RPMI8226 (cell line): ENCODE measurements at places on chromosomes 5 and 9.

- no peak for DNase-seq
Observed at GRCh38 chr5:58403822-58404433, 56.0 kb downstream of the PLK2 start.

DNA sequence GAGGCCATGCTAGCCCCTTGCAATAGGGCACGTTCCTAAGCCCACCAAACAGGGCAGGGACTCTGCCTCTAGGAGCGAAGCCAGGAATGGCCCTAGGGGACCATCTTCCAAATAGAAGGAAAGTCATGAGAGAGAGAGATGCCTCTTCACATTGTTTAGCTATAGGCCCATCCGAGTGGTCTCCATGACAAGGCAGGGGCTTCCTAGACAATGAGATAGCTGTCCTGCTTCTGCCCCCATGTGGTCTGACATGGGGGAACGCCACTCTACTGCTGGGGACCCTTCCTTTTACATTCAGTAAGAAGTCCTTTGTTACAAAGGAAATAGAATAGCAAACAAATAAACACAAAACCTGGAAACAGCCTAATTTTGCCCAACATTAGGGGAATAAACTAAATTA lies 17.9 kb upstream of the KIF4B start:
- DNase-seq = no peak

DNA sequence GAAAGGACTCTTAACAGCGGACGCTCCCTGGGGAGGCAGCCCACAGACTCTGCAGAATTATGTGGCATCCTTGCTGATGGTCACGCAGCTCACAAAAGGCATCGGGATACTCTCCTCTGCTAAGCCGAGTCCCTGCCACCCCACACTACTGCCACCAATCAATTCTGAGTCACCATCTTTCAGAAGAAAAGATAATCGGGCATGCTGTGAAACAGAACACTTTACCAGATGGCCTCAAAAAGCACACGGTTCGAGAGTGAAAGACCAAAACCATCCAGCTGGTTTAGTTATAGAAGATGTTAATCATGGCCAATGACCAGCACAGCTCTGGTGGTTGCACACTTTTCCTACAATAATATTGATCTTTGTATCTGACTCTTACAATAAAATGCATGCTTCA lies 136.3 kb downstream of the MYO10 start:
- DNase-seq = no peak

GRCh38 chr5:75286211-75286773 lies 49.6 kb upstream of the ANKRD31 start:
- no peak for DNase-seq

GRCh38 chr9:859251-859650 lies 17.8 kb downstream of the DMRT1 start:
- no peak for DNase-seq

DNA sequence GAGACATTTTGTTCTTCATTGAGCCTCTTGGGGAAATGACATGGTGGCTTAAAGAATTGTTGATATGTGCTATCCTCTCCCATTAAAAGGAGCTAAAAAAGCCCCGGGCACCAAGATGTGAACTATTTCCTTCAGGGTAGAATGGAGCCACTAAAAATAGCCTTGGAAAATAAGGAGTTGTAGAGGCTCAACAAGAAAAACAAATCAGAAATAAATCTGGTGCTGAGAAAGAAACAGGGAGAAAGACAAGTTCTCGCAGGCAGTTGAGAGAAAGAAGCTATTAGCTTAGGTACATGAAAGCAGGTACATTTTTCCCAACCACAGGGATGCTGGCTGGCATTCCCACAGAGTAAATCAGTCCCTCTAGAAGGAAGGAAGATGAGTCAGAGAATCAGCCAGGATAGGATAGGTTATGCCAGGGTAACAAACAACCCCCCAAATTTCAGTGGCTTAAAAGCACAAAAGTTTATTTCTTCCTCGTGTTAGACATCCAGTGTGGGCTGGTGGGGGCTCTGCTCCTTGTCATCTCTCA lies 134.6 kb upstream of the ADRA1B start:
- DNase-seq = no peak

GRCh38 chr5:86124333-86124732 lies 493.4 kb upstream of the COX7C start:
- DNase-seq = no peak

DNA sequence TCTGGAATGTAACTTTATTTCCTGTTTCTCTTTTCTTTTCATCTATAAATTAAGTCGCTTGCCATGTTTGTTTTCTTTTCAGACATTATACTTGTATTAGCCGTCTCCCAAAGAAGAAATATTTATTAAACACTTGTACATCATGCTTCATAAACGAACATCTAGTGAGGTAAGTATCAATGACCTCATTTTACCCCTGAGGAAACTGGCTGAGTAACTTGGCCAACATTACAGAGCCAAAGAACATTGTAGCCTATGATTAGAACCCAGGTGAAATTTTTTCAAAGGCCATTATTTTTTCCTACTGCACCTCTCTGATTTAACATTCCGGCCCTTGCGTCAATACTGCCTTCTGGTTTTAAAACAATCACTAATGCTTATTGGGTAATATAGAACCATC lies 4.2 kb downstream of the FREM1 start:
- no peak for DNase-seq

GRCh38 chr5:58940446-58940845 lies 357.6 kb downstream of the RAB3C start:
- DNase-seq = no peak

DNA sequence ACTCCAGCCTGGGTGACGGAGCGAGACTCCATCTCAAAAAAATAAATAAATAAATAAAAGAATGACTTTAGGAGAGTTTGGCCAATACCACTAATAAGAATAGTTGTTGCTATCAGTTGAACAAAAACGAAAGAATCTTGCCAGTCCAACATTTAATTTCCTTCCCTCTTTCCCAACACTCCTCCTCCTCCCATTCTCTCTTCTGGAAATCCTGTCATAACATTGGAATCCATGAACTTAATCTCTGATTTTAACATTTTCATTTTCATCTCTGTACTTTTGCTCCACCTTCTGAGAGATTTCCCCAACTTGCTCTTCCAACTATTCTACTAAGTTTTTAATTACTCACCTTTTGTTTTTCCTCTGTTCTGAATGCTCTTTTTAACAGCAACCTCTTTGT lies 42.8 kb upstream of the CDK20 start:
- DNase-seq = no peak

GRCh38 chr9:32867026-32867425 lies 83.7 kb downstream of the TMEM215 start:
- DNase-seq = no peak

DNA sequence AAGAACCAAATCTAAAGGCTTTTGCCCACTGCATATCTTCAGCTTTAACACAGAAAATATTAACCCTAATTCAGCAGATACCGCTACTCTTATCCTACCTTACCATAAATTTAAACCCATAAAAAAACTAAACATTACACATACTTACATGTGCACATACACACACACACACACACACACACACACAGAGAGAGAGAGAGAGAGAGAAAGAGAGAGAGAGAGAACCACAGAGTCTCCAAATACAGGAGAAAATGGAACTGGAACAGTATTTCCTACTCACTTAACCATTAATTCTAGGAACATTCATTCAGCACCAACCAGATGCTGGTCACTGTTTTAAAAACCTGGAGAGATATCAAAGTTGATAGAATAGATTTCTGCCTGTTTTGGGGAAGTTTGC lies 53.7 kb downstream of the EFNA5 start:
- no peak for DNase-seq

GRCh38 chr9:117365438-117365837 lies 49.4 kb downstream of the ASTN2 start:
- no peak for DNase-seq

GRCh38 chr5:107476783-107477182 lies 194.0 kb downstream of the EFNA5 start:
- DNase-seq = peak; percentile 41

DNA sequence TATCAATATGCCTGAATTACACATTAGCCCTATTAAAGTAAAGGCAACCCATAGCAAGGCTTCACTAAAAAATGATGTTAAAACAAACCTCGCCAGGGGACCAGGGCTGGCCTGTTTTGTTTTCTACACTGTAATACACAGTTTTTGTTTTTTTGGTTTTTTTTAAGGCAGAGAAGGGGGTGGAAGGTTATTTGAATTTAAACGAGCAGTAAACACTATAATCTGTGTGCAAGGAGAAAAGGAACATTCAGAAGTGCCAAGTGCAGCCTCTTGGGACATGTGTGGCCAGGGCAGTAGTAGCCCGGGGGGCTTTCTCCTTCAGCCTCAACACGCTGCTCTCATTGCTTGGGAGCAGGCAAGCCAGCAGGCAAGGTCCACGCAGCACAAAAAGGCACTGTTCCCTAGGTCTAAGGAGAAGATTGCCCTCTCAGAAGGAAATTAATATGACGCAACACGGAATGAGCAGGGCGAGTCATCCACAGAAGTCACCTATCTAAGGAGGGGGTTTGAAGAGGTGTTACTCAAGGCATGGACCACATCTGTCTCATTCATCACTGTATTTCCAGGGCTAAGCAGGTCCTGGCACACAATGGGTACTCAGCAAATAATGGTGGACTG lies 16.2 kb downstream of the SIL1 start:
- DNase-seq = no peak

DNA sequence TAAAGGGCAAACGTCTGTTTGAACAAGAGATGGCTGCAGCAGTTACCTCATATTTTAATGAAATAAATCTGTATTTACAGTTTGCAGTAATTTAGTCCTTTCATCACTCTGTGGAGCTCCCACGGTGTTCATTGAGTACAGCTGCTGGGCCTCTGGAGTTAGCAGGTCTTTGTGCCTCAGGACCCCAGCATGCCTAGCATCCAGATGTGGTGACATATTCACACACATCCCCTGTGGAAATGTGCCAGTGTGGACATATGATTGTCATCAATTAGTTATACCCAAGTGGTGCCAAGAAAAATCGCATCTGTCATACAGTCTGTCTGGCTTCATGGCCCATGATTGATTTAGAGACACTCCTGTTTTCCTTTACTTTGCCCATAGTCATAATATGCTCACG lies 77.3 kb downstream of the NNT start:
- no peak for DNase-seq

DNA sequence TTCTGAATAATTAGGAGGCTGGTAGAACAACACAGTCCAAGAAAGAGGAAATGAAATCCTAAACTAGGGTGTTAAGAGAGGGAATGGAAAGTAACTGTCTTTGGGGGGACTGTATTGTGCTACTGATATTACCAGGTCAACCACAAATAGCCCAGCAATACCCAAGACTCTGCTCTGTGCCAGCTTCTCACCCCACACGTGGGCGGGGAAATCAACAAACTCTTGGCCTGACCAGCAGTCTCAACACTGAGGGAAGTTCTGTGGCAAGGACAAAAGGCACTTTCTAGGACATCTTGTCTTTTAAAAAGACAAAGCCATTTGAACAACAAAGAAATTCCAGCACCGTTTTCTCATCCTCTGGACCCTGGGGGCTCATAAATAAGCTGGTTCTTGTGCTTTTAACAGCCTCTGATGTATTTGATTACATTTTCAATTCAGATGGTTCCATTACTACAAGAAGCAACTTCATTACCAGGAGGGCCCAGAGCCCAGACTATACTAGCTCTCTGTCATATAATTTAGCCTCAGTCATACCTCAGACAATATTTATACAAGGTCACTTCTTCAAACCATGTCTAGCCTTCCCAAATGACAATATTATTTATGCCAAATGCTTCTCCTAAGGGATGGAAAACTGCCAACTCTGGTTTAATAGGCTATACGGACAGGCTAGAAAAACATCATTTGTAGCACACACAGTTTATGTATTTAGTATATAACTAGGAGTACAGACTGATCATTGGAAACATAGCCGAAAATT lies 297.8 kb downstream of the CWC27 start:
- no peak for DNase-seq

DNA sequence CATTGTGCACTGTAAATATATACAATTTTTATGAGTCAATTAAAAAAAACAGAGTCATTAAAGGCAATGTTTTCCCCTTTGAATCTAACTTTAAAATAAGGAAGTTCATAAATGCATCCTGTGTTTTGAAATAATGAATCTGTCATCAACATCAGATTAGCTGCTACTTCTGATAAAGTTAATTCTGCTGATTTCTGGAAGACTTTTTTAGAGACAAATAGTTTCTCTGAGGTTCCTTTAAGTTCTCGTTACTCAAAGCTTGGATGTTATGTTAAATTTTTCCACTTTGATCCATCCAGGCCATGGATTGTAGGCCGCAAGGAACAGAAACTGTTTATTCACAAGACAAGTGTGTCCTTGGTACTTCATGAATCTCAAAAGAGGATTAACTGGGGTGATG lies 115.5 kb downstream of the CARTPT start:
- no peak for DNase-seq

DNA sequence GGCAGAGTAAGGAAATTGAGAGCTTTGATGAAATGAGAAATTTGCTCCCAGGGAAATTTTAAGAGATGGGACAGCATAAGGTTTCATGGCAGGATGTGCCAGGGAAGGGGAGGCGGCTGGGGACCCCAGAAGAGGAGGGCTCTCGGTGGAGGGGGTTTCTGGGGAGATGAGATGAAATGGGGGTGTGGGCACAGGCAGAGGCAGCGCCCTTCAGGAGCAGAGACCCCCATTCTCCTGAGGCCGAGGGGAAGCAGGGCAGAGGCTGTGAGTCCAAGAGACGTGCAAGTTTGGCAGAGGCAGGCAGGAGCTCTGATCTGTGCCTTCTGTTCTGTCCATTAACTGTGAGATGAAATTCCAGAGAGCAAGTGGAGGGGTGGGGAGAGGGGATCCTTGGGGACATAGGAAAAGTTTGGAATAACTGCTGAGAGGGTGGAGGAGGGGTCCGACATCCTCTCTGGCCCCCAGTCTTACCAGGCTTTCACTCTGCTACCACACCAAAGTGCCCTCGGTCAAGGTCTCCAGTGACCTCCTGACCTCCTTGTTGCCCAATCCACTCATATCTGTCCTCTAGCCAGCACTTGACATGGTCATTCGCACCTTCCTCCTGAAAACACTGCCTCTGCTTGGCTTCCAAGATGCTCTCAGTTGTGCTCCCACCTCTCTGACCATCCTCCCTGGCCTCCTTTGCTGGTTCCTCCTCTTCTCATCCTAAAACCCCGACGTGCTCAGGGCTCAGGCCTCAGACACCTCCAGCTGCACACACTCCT lies 108.1 kb upstream of the MVB12B start:
- no peak for DNase-seq

- no peak for DNase-seq
Observed at GRCh38 chr9:136403538-136403914, 3.6 kb upstream of the SNAPC4 start.

- DNase-seq = no peak
Observed at GRCh38 chr9:71218774-71219173, 97.4 kb upstream of the TRPM3 start.
